ENCODE measurements at places on chromosomes 7 and 10.
A peak's percentile ranks its signal among the peaks of the same experiment; 100 is the strongest.

GRCh38 chr7:139893999-139894398 lies 64.9 kb downstream of the TBXAS1 start:
- DNase-seq, result no peak

GRCh38 chr10:97399843-97400545 lies 1.1 kb downstream of the RRP12 start:
- DNase-seq, result peak; percentile 53

GRCh38 chr10:133388236-133388972 lies 5.6 kb upstream of the MTG1 start:
- no peak for DNase-seq

GRCh38 chr10:107616463-107617410 lies 452.2 kb upstream of the SORCS1 start:
- DNase-seq, result no peak

GRCh38 chr7:51315393-51316261 lies 982 bp downstream of the COBL start:
- DNase-seq, result no peak

- DNase-seq, result no peak
Measured at GRCh38 chr7:1979591-1980560, 252.9 kb downstream of the MAD1L1 start.

DNA sequence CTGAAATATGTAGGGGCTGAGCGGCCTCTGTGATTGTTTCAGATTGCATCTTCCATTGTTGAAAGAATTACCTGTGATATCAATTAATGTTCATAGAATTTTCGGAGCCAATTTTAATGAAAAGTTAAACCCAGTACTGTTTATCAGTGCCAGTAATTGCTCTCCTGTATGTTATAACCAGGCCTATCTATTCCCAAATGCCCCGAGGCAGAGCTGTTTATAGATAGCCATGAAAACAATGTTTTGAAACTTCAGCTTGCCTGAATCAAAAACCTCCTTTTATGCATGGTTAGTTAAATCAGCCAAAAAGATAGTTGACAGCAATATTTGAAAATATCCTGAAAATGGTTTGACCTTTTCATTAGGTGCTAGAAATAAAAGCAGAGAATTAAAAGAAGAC lies 50.1 kb upstream of the HDAC9 start:
- DNase-seq, result no peak

DNA sequence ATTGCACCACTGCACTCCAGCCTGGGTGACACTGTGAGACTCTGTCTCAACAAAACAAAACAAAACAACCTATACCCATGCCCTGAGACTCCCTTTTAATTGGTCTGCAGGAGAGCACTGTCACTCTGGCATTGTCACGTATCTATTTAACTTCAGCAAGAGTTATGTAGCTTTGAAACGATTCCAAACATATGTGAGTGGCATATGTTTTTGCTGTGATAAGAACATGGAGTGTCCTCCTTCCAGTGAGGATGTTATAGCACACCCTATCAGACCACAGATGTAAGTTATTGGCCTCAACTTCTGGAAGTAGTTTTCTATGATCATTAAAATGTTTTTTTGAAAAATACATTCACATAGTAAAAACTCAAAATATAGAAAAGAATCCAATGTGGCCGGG lies 15.5 kb upstream of the DNAJC12 start:
- no peak for DNase-seq

DNA sequence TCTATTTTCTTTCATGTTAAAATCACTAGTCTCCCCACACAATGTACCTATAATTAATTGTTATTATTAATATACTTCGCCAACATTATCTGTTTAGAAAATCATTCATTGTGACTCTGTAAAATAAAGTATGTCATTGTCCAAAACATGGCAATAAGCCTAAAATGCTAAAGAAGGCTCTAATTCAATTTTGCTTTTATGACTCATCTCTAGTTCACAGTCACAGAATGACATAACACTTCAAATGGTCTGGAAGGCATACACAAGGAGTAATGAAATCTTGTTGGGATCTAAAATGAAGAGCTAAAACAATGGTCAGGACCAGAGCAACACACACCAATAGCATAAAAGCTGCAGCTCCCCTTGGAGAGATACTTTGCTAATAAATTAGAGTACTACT lies 505.8 kb downstream of the GPAM start:
- no peak for DNase-seq

GRCh38 chr7:155258226-155258560 lies 39.5 kb upstream of the INSIG1 start:
- DNase-seq, result peak; percentile 89

- DNase-seq, result no peak
Measured at GRCh38 chr10:127919418-127920271, 12.7 kb downstream of the PTPRE start.

- peak; percentile 9 for DNase-seq
Measured at GRCh38 chr7:137443616-137444015, 100.1 kb upstream of the PTN start.

GRCh38 chr10:120657371-120657770 lies 193.8 kb upstream of the WDR11 start:
- no peak for DNase-seq

- DNase-seq, result no peak
Measured at GRCh38 chr7:158276414-158277218, 311.0 kb downstream of the PTPRN2 start.

GRCh38 chr10:33660329-33660728 lies 325.9 kb upstream of the NRP1 start:
- no peak for DNase-seq

DNA sequence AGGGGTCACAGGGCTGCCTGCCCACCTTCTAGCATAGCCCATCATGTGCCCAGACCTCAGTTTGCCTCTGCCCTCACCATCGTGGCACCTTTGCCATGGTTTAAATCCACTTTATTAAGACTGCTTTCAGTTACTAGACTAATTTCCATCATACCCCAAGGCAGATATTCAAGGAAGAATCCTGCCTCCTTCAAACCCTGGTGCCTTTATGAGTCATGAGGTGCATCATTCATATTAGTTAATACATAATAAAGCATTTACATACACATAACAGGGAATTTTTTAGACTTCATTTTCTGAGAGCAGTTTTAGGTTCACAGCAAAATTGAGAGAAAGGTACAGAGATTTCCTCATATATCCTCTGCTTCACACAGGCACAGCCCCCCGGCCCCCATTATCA lies 62.8 kb downstream of the CXCL12 start:
- DNase-seq, result no peak

- no peak for DNase-seq
Measured at GRCh38 chr10:132414402-132415016, 17.5 kb downstream of the PWWP2B start.

DNA sequence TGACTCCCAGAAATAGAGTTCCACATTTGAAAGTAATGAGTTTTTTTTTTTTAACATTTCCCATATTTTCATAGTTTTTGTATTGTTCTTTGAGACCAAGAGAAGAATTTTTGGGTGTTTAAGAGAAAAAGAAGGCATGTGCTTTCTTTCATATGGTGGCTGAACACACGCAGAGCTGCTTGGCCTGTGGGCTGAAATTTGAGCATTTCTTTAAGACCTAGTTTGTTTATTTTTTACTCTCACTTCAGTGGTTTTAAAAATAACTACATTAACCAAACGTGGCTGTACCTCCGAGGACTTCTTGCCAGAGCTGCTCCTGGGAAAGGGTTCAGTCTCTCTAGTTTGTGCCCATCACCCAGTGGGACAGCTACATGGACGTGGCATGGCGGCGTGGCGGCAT lies 58.3 kb downstream of the INPP5A start:
- no peak for DNase-seq

DNA sequence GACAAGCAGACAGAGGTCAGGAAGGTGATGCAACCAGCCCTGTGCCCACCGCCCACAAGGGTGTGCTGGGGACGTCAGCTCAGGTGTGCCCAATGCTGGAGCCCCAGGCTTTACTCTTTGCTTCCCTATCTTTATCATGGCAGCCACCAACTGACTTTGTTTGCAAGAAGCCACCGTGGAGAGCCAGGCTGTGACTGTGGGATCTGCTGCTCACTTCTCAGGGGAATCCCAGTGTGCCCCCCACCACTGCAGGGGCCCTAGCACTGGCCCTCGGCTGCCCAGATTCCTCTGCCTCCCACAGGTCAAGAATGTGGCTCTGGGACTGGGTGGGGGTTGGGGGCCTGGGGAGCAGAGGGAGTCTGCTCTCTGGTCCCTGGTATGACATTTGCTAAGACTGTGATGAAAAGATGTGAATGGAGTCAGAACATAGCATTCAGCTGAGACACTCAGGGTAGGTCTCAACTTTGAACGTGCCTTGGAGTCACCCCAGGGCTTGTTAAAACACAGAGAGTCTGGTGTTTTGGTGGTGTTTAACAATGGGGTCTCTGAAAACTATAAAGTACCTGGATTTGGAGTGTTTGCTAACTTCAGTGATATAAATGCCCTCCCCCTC lies 47.3 kb downstream of the ARHGAP22 start:
- DNase-seq, result peak; percentile 34

- no peak for DNase-seq
Measured at GRCh38 chr10:5663692-5664427, 2.5 kb downstream of the ASB13 start.

DNA sequence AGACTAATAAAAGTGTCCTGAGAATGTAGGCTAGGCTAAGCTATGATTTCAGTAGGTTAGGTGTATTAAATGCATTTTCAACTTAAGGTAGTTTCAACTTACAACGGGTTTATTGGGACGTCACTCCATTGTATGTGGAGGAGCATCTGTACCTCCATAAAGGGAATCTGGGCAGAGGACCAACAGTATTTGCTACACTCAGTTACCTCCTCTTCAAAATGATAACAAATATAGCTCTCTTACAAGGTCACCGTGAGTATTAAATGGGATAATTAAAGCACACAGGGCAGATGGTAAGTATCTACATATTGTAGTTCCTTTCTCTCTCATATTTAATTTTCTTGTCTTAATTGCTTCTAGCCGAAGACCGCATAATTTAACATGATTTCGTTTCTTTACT lies 59.0 kb upstream of the FGL2 start:
- no peak for DNase-seq

- no peak for DNase-seq
Measured at GRCh38 chr7:158082761-158083160, 504.9 kb downstream of the PTPRN2 start.

GRCh38 chr7:127252377-127252713 lies 396 bp downstream of the GRM8 start:
- no peak for DNase-seq

GRCh38 chr7:98643236-98643985 lies 26.3 kb downstream of the NPTX2 start:
- no peak for DNase-seq

DNA sequence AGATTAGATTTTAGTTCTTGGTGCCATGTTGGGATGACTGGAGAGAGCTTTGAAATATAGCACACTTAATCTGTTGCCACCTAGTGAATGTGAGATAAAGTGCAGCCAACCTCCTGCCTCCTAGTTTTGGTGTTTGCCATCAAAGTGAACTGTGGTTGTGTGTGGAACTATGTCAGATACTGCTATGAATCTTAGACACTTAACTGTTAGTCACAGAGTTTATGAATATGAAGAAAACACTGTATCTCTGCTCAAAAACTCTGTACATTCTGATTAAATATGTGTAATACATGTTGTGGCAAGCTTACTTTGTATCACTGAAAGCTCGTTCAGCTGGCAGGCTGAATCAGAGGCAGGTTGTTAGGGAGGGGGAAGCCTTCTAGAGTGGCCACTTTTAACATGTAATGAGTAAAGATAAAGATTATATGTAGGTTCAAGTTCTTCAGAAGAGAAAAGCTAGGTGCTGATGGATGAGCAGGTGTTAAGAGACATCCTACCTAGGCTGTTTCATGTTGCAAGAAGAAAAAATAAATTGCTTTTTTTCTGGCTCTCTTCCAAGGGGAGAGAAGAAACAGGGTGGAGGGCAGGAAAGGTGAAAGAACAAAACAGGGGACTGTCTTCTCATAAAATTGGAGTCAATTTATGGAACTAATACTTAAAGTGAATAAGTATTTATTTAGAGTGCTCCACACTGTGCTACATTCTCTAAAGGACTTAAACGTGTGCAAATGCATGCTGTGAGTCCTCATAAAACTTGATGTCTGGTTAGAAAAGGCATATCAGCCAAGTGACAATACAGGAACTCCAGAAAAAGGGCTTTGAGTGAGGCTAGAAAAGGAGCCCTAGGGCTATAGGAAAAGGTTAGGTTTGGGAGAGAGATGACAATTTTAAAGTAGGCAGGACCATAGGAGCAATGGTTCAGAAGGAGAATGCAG lies 14.1 kb upstream of the LAMB1 start:
- no peak for DNase-seq

GRCh38 chr10:30013757-30014156 lies 45.6 kb downstream of the JCAD start:
- DNase-seq, result no peak

GRCh38 chr10:12658526-12658925 lies 309.2 kb downstream of the CAMK1D start:
- no peak for DNase-seq

- no peak for DNase-seq
Measured at GRCh38 chr7:110095372-110096052, 995.4 kb upstream of the LRRN3 start.

- peak; percentile 8 for DNase-seq
Measured at GRCh38 chr10:106424054-106424453, 740.5 kb downstream of the SORCS1 start.

GRCh38 chr7:77649716-77650349 lies 46.4 kb upstream of the RSBN1L start:
- peak; percentile 51 for DNase-seq

DNA sequence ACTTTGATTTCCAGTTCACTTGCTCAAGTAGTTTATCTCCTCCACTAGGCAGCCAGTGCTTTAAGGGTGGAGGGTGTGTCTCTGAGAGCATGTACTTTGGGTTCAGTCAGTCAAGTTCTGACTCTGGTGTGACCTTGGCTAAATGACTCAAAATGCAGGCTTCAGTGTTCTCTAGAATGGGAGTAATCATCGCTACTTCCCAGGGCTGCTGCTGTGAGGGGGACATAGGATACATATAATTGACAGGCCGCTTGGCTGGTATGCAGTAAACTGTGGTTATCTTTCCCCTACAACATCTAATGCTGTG lies 3.5 kb downstream of the PTPRE start:
- no peak for DNase-seq

GRCh38 chr7:51081270-51081890 lies 235.2 kb downstream of the COBL start:
- no peak for DNase-seq

GRCh38 chr7:98603399-98603788 lies 13.7 kb upstream of the NPTX2 start:
- DNase-seq, result no peak

GRCh38 chr10:63252095-63252762 lies 119.1 kb downstream of the NRBF2 start:
- no peak for DNase-seq

- DNase-seq, result no peak
Measured at GRCh38 chr10:129767751-129768150, 196.3 kb downstream of the EBF3 start.

GRCh38 chr10:71622154-71622526 lies 97.4 kb downstream of the C10orf105 start:
- DNase-seq, result no peak

DNA sequence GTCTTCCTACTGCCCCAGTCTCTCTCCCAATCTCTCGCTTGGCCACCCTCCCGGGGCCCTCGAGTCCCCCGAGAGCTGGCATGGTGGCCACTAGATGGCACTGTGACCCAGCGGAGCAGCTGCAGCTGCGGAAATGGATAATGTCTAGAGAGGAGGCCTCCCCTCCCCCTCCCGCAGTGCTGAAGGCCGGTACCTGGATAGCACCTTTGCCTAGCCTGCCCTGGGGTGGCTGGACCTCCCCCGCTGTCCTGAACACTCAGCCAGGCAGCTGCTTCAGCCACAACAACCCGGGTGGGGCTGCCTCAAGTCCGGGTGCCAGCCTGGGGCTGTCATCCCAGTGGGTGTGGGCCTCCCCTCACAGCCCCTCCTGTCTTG lies 65.2 kb downstream of the GOLGA7B start:
- peak; percentile 81 for DNase-seq

All from hepatic stellate cell (primary cell).